ENCODE measurements at places on chromosomes 4 and X.
A peak's percentile ranks its signal among the peaks of the same experiment; 100 is the strongest.

DNA sequence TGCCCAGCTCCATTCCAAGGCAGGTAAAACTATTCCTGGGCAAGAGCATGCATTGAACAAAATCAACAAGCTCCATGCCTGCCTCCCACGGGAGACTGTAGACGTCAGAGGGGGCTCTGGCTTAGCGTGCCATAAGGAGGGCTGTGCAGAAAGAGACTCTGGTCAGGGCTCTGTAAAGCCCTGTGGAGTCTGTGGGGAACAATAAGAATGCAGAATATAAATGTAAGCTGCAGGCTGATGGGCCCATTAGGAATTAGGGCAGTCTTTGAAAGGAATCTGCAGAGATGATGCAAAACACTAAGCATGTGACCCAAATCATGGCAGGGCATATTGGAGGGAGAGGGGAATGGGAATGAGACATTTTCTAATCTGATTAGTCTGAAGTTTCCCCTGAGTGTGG, 170.3 kb downstream of the EFHC2 start:
- H3K4me3 ChIP-seq: no peak overlapping the region
- no peak for DNase-seq
- H3K4me1 ChIP-seq: no peaks in the 10 kb centered on the region

DNA sequence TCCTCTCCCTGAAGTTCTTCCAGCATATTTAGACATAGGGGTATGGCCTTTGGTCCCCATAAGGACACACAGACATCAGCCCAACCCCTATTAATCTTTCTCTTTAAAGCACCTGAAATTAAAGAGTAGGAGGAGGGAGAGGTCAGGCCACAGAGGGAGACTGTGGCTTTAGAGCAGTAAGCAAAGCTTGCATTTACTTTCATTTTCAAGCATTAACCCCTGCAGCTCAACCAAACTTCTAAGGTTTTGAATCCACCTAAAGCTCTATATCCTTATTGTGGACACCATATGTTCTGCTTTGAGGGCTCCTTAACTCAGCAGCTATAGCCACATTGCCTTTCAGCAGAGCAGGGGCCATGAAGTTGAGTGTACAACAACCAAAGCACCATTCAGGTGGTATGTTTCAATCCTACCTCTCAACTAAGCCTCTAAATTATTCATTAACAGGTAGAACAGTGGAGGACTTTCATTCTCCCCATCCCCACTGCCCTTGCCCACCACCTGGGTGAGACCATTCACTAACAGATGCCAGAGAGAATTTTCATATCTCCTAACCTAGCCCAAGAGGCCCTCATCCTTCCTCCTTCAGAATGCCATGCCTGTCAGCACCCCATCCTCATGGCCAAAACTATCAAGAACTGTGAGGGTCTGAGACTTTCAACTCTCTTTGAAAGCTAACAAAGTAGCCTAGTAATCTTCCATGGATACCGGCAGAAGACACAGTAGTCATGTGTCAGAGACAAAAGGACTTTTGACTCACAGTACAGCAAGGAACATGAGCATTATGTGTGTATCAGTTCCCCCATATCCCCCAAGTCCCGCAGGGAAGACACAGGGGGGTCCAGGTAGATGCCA, 20.8 kb downstream of the LIN54 start:
- H3K27ac ChIP-seq: no peak overlapping the region
- H3K4me1 ChIP-seq: peaks cover 11% of the 10 kb centered on the region
- no peaks in the 10 kb centered on the region for H3K27me3 ChIP-seq
- H3K36me3 ChIP-seq: no peaks in the 10 kb centered on the region
- no peak for DNase-seq

DNA sequence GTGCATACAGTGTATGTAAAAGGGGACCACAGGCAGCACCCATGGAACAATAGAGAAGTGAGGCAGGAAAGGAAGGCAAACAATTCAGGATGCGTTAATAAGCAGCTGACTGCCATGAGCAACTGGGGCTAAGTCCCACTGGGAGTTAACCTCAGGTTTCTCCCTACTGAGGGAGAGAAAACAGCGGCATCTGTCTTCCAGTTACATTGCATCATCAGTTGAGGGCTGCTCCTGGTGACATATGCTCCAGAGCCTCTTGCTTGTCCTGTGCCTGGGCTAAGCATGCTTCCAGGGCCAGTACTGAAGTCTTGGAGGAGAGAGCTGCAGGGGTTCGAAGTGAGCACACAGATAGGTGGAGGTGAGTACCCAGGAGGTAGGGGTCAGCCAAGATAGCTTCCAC, 24.3 kb downstream of the RAI2 start:
- DNase-seq: no peak
- no peaks in the 10 kb centered on the region for H3K27me3 ChIP-seq
- H3K36me3 ChIP-seq: no peaks in the 10 kb centered on the region
- H3K4me3 ChIP-seq: no peak overlapping the region

- no peak overlapping the region for H3K27ac ChIP-seq
- H3K4me1 ChIP-seq: no peaks in the 10 kb centered on the region
- no peak for DNase-seq
- H3K27me3 ChIP-seq: no peaks in the 10 kb centered on the region
- no peaks in the 10 kb centered on the region for H3K36me3 ChIP-seq
- no peak overlapping the region for H3K4me3 ChIP-seq
Observed at GRCh38 chr4:178068136-178068535, 625.9 kb upstream of the AGA start.

GRCh38 chr4:96354036-96354712, 514.3 kb downstream of the PDHA2 start:
- DNase-seq: no peak
- no peak overlapping the region for H3K4me3 ChIP-seq
- no peaks in the 10 kb centered on the region for H3K27me3 ChIP-seq
- H3K36me3 ChIP-seq: no peaks in the 10 kb centered on the region
- H3K4me1 ChIP-seq: no peaks in the 10 kb centered on the region

GRCh38 chr4:182764642-182765041, 152.5 kb downstream of the DCTD start:
- H3K36me3 ChIP-seq: no peaks in the 10 kb centered on the region
- H3K4me1 ChIP-seq: no peaks in the 10 kb centered on the region
- H3K27ac ChIP-seq: no peak overlapping the region
- H3K4me3 ChIP-seq: no peak overlapping the region

DNA sequence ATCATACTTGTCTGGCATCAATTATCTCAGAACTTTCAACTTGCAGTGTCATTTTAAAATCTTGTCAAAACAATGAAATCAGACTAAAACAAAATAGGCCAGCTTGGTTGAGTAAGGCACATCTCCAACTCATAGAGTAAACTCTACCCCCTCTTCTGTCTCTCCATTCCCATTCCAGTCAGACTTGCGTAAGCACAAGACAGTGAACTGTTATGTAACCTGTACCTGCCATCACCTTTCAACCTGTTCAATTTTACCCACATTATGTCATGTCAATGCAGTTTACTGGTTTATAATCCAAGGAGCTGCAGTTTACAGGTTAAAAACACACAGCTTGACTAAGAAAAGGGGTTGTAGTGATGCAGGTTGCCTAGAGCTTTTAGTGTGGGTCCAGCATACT, 8.3 kb downstream of the CDX4 start:
- no peaks in the 10 kb centered on the region for H3K4me1 ChIP-seq
- DNase-seq: no peak
- no peak overlapping the region for H3K4me3 ChIP-seq
- no peak overlapping the region for H3K27ac ChIP-seq
- no peaks in the 10 kb centered on the region for H3K36me3 ChIP-seq

- H3K27me3 ChIP-seq: no peaks in the 10 kb centered on the region
- H3K36me3 ChIP-seq: peaks cover 8% of the 10 kb centered on the region
- no peak for DNase-seq
- no peaks in the 10 kb centered on the region for H3K4me1 ChIP-seq
- H3K4me3 ChIP-seq: no peak overlapping the region
Observed at GRCh38 chr4:38062776-38063097, 102.5 kb downstream of the PTTG2 start.

- DNase-seq: no peak
- H3K27me3 ChIP-seq: no peaks in the 10 kb centered on the region
- no peaks in the 10 kb centered on the region for H3K36me3 ChIP-seq
- no peak overlapping the region for H3K27ac ChIP-seq
- no peaks in the 10 kb centered on the region for H3K4me1 ChIP-seq
Observed at GRCh38 chr4:102444752-102445151, 56.4 kb upstream of the NFKB1 start.

GRCh38 chr4:139700568-139700967, 34.9 kb downstream of the MGST2 start:
- H3K27me3 ChIP-seq: no peaks in the 10 kb centered on the region
- no peaks in the 10 kb centered on the region for H3K4me1 ChIP-seq
- no peak overlapping the region for H3K4me3 ChIP-seq
- H3K36me3 ChIP-seq: peaks cover 27% of the 10 kb centered on the region

DNA sequence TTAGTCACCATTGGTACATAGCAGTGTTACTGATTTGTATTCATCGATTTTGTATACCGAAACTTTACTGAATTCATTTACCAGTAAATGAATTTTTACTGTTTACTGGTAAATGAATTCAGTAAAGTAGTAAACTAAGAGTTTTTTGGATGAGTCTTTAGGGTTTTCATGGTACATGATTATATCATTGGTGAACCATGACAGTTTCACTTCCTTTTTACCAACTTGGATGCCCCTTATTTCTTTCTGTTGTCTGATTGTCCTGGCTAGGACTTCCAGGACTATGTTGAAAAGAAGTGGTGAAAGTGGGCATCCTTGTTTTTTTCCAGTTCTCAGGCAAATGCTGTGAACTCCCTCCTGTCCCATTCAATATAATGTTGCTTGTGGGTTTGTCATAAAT, 494.9 kb downstream of the GALNTL6 start:
- H3K4me1 ChIP-seq: no peaks in the 10 kb centered on the region
- no peaks in the 10 kb centered on the region for H3K27me3 ChIP-seq
- no peak overlapping the region for H3K27ac ChIP-seq
- H3K4me3 ChIP-seq: no peak overlapping the region

GRCh38 chr4:143375326-143376073, 38.8 kb downstream of the GAB1 start:
- H3K27me3 ChIP-seq: no peaks in the 10 kb centered on the region
- peaks cover 62% of the 10 kb centered on the region for H3K4me1 ChIP-seq
- peak overlapping the region; percentile 71 for H3K27ac ChIP-seq
- H3K36me3 ChIP-seq: no peaks in the 10 kb centered on the region
- no peak overlapping the region for H3K4me3 ChIP-seq
- DNase-seq: no peak

DNA sequence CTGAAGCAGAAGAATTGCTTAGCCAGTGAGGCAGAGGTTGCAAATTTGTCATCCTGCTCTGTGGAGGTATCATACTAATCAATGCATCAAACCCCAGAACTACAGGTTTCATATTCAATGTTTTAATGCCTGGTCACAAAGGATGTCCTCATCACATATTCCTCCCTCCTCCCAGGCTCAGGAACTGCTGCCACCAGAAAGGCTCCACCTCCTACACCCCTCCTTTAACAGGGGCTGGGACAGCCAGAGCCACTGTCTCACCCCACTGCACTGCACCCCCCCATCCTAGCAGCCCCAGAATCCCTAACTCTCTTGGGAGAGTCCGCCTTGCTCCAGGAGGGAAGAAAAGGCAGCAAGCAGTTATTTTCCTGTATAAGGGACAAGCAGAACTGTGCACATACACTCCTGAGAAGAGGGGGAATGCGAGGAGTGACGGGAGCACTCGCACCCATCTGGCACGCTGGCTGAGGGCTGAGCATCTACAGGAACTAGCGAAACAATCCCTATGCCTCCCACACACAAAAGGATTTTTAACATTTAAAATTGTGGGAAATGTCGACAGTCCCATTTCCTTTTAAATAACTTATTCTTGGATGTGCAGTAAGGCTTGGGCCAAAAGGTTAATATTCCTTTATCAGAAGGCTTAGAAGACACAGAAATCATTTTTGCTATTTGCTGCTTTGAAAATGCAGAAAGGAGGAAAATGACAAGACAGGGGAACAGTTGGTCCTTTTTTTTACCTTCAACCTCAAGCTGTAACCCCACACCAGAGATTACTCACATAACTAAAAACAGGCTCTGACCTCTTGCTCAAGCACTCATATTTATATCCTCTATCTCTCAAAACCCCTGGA, 27.8 kb downstream of the CD99L2 start:
- DNase-seq: no peak
- peaks cover 2% of the 10 kb centered on the region for H3K36me3 ChIP-seq
- peaks cover 9% of the 10 kb centered on the region for H3K4me1 ChIP-seq
- no peaks in the 10 kb centered on the region for H3K27me3 ChIP-seq
- H3K27ac ChIP-seq: no peak overlapping the region

DNA sequence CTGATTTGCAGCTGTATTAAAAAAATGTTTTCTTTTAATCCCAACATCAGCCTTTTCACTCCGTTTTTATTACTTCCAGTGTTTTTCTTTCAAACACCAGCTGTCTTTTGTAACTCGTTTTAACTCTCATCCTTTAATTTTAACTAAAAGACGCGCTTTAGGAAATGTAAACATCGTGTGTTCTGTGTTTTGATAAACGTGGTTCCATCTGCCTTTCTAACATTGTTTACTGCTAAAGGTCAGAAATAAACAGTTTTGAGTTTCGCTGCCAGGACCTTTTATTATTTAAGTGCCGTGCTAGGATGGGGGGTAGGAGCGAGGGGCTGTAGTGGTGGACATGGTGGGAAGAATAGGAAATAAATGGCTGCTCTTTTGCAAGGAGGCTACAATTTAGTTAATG, 1.5 kb downstream of the N4BP2 start:
- H3K27ac ChIP-seq: peak overlapping the region; percentile 100
- H3K4me1 ChIP-seq: peaks cover 2% of the 10 kb centered on the region
- H3K27me3 ChIP-seq: no peaks in the 10 kb centered on the region
- peak overlapping the region; percentile 99 for H3K4me3 ChIP-seq
- DNase-seq: no peak

- no peak overlapping the region for H3K4me3 ChIP-seq
- no peak overlapping the region for H3K27ac ChIP-seq
- H3K36me3 ChIP-seq: no peaks in the 10 kb centered on the region
- no peak for DNase-seq
- H3K4me1 ChIP-seq: no peaks in the 10 kb centered on the region
Observed at GRCh38 chrX:19776753-19777152, 110.6 kb downstream of the SH3KBP1 start.

DNA sequence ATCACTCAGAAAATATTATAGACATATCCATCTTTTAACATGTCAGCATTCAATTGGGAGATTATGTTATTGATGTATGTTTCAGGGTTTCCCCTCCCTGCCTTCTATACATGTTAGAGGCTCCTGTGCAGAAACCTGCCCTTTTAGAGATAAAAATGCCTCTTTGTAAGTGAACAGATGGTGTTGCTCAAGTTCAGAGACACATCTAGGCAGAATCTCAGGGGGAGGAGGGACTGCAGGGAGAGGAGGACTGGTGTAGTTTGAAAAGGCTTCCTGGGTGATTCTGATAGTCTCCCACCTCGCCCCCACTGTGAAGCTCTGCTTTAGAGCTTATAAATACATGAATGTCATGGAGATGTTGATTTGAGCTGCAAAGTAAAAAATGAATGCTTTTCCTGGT, 12.0 kb upstream of the UNC5C start:
- no peak overlapping the region for H3K27ac ChIP-seq
- no peak overlapping the region for H3K4me3 ChIP-seq
- DNase-seq: no peak
- H3K27me3 ChIP-seq: no peaks in the 10 kb centered on the region
- H3K36me3 ChIP-seq: no peaks in the 10 kb centered on the region
- H3K4me1 ChIP-seq: no peaks in the 10 kb centered on the region

GRCh38 chr4:81491943-81492342, 20.2 kb upstream of the RASGEF1B start:
- H3K4me1 ChIP-seq: no peaks in the 10 kb centered on the region
- no peaks in the 10 kb centered on the region for H3K36me3 ChIP-seq
- no peak overlapping the region for H3K27ac ChIP-seq
- no peak for DNase-seq
- no peaks in the 10 kb centered on the region for H3K27me3 ChIP-seq

- H3K27ac ChIP-seq: no peak overlapping the region
- H3K4me3 ChIP-seq: no peak overlapping the region
- H3K27me3 ChIP-seq: no peaks in the 10 kb centered on the region
- H3K36me3 ChIP-seq: no peaks in the 10 kb centered on the region
- peaks cover 29% of the 10 kb centered on the region for H3K4me1 ChIP-seq
Observed at GRCh38 chr4:76449362-76449767, 14.3 kb downstream of the SHROOM3 start.

All from tibial artery (tissue), 4 donors.